ENCODE measurements at places on chromosomes 3 and 15.

- no peak for DNase-seq
Observed at GRCh38 chr3:162718697-162719096, 1222.1 kb downstream of the OTOL1 start.

DNA sequence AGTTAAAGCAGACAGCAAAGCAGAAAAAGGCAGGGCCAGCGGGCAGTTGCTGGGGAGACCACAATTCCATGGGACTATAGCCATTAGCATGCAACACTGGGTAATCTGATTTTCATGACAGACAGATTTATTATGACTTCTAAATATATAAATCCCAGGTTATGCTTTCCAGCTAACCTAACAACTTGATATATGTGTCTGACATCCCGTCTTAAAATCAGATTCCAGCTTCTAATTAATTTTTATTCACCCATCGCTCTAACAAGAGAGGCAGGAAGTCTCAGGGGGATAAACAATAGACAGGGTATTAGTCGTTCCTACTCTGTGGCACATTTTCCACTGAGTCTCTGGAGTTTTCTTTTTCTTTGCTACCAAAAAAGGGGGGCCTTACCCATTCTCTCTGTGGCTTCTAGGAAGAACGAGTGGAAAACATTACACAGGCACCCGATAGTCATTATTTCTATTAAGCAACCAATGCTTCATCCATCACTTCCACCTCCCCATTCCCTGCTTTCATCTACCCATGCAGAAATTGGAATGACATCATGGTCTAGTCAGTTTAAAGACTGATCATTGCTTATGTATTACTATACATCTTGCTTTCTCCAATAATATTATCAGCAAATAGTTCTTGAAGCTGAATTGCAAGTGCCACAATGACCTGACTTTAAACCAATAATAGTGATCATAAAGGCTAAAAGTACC, 173.1 kb downstream of the FHIT start:
- no peak for DNase-seq

DNA sequence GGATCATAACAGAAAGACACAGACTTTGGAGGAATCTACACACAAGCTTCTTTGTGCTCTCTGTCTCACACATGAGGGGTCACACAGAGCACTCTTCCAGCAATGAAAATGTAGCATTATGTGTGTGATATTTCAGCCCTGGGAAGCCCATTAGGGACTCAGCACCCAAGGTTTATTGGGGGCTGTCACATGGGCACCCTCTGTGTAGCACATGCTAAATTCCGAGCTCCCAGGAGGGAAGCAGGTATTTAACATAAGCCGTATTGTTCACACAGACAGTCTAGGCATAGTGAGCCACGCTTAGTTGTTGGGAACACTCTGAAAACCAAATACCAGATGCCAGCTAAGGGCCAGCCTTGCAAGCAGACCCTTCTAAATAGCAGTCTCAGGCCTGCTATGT, 261.6 kb upstream of the MANF start:
- no peak for DNase-seq

GRCh38 chr3:176615826-176616225, 581.5 kb downstream of the TBL1XR1 start:
- no peak for DNase-seq

DNA sequence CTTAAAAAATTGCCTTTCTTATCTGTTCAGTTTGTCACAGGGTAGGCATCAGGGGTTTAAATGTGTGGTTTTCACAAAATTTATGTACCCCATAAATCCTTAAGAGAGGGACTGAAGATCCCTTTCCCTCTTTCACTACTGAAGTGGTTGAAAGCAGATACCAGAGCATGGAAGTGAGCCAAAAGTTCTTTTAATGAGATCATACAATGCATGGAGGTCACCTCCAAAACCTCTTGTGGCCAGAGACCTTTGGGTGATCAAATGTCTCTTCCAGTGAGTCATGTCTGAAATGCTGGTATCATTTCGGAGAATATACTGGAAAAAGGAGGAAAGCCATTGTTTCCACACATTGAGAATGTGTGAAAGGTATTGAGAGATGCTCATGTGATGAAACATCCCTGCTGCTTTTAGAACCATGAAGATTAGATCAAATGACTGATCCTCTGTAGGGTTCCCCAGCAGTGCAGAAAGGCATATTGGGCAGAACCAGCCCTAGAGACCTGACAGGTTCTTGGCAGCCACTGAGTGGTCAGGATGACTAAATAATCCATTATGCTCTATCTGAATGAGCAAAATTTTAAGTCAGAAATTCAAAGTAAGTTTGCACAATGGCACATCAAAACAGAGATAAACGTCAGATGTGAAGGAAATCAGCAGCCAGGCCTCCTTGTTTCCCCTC, 165.8 kb upstream of the SLC2A2 start:
- DNase-seq, result no peak

GRCh38 chr3:20041197-20041780, 1.0 kb downstream of the KAT2B start:
- no peak for DNase-seq

DNA sequence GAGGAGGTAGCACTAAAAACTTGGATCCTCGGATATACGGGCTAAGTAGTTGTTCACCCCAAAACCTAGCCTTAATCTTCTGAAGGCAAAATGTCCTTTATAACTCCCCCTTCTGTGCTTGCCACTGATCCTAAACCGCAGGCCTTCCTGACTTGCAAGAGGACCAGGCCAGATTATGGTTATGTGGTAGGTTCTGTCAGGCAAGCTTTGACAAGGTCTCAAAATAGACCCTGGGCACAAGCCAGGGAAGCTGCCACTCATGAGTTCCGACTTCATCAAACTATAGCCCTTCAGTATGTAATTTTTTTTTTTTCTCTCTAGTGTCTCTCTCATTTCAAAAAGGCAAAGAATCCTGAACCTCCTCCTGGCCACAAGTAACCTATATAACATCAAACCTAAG, 3.2 kb downstream of the LRRFIP2 start:
- DNase-seq, result no peak

GRCh38 chr3:179852142-179852905, 184.4 kb downstream of the PEX5L start:
- no peak for DNase-seq

DNA sequence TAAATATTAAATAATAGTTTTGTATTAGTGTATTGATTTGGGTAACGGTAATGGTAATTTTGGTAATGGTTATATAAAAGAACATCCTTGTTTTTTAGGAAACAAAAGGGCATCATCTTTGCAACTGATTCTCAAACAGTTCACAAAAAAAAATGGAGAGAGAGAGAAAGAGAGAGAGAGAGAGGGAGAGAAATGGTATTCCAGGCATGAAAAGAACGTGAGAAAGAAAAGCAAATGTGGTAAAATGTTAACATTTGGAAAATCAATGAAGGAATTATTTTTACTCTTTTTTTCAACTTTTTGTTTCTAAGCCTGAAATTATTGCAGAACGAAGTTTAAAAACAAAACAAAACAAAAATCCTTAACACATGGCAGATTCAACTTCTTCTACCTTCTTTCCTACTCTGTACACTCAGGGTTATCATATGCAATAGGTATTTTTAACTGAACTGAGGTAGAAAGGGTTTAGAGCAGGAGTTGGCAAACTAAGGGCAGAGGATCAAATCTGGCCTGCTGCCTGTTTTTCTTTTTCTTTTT, 2.2 kb upstream of the GLB1 start:
- no peak for DNase-seq

- no peak for DNase-seq
Observed at GRCh38 chr15:100721758-100722550, 119.6 kb downstream of the ASB7 start.

- DNase-seq, result no peak
Observed at GRCh38 chr15:75114327-75114726, 87.4 kb upstream of the C15orf39 start.

- no peak for DNase-seq
Observed at GRCh38 chr15:61037031-61037430, 192.1 kb downstream of the RORA start.

GRCh38 chr3:139482206-139482605, 5.9 kb upstream of the RBP2 start:
- no peak for DNase-seq

- no peak for DNase-seq
Observed at GRCh38 chr15:31985607-31986006, 44.7 kb upstream of the CHRNA7 start.

- no peak for DNase-seq
Observed at GRCh38 chr3:191915712-191916111, 454.7 kb downstream of the PYDC2 start.

Data from D721Med (cell line).